Right ventricle myocardium superior (tissue), 1 donor: ENCODE measurements at places on chromosomes 5 and 9. TPM values are rescaled to one million over a fixed set of nuclear protein-coding genes. Genes with fewer than 3 reads are reported as not detected.

Gene NUTM2F
- total RNA-seq: not detected

Gene SH3RF2
- 309 TPM for total RNA-seq

DNA sequence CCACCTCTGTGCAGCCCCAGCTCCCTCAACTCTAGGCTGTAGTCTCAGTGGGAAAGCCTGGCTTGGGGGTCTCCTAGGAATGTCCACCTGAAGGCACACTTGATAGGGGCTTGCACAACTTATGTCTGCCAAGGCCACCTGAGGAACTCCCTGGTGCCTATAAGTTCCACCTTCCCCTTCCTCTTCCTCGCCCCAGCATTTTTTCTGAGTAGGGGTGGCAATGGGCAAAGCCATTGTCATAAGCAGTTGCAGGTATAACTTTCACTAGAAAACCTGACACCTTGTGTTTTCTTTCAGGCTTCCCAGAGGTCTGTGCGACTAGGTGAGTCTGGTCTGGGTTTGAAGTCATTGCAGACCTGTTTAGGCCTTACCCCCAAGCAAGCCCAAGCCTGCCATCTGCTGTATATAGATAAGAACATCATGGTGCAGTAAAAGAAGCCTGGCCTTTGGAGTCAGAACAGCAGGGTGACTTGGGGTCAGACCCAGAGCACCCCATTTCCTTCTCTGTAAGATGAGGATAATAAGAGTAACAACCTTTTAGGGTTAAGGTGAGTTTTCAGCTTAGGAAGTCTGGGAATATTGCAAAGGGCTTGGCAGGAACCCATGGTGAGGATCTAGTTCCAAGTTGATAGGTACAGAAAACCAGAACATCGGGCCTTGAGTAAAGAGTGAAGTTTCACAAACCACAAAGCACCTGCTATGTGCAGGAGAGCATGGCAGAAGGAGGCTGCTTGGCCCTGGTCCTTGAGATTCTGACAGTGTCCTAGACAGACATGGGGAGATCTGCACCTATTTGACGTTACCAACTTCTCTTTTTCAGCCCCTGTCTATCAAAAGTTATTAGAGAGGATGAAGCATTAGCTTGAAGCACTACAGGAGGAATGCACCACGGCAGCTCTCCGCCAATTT is 33.8 kb downstream of the TGFBI start:
- no peak for DNase-seq

DNA sequence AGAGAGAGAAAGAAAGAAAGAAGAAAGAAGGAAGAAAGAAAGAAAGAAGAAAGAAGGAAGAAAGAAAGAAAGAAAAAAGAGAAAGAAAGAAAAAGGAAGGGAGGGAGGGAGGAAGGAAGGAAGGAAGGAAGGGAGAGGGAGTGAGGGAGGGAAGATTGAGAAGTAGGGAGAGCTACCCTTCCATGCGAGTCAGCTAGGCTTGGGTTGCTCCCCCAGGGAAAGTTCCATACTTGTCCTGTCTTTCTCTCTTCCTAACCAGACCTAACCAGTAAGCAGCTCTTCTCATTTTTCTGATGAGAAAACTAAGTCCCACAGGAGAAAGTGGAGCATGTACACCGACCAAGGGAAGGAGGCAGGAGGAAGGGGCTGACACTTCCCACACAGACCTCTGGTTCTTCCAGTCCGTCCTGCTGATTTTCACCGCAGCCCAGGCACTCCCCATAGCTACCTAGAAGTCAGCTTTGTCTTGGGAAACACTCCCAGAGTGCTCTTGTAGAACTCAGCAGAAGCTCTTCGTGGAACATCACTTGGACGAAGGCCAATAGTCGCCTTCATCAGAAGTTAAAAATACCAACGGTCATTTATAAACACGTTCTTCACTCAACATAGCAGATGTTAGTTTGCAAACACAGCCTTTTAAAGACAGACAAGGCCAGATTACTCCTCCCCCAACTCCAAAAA is 29.0 kb upstream of the ENTREP1 start:
- DNase-seq: peak; percentile 34

DNA sequence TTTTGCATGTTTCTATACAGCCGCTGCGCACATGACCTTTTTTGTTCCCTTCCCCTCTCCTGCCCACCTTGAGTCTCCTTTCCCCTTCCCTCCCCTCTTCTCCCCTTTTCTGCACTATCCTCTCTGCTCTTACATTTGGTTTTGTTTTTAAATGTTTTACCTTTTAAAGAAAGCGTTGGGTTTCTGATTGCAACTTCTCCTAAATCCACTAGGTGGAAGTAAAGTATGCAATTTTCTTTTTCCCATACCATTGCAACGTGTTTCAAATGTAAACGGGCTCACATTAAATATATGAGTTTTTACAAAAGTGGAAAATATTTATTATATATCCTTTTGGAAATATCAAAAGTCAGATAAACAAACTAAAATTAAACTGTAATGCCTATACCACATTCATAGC is 500.9 kb downstream of the DIRAS2 start:
- no peak for DNase-seq

DNA sequence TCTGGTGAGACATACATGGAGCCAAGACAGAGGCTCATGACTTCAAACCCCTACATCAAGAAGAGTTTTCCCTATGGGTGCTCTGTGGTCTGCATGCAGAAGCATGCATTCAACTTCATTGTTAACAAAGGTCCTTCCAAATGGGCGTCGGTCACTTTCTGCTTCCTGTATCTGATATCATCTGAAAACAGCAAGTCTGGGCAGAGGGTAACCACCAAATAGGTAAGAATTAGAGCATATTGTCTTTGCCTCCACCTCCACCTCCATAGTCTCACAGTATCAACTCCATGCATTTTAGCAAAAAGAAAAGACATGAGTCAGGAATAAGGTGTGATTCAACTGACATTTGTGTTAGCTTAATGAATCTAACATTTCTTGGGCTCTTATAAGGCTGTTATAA is 462.9 kb downstream of the DMRT2 start:
- no peak for DNase-seq

GRCh38 chr9:91177081-91177480 is 184.6 kb downstream of the AUH start:
- DNase-seq: no peak
